Upper lobe of left lung (tissue), 6 donors: ENCODE measurements at places on chromosomes 2 and 18. TPM values are rescaled to one million over a fixed set of nuclear protein-coding genes. Genes with fewer than 3 reads are reported as not detected.

DNA sequence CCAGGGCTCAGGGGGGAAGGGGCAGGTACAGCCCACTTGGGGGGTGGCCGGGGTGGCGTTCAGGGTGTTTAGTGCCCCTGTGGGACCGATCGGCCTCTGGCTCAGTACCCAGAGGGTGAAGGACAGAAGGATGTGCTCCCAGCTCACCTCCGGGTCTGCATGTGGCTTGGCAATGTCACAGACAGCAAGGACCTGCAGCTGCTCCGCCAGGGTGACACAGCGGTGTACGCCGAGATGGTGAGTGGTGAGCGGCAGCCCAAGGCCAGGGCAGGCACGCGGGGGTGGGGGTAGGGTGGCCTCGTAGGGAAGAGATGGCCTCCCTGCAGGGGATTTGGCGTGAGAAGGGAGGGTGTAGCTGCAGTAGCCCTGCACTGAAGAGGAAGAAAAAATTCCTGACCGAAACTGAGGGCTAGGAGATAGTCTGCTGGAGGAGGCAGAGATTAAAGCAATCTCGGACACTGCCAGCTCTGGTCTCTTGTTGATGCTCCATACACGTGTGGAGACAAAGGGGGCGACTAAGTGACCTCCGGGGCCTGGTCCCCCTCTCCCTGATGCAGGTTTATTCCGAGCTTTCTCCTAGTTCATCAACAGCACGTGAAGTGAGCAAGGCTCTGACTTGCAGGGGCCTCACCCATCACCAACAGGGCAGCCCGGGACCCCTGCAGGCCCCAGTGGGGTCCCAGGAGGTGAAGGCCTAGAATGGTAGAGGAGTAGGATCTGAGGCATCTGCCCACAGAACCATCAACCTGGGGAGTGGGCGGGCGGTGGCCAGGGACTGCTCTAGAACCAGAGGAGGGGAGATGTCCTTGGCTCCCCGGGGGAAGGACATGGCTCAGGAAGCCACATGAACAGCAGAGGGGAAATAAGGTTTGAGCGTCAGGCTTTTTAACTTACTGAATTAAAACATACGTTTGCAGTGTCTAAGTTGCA is 45.4 kb downstream of the FER1L5 start:
- H3K4me1 ChIP-seq = peaks cover 3% of the 10 kb centered on the region
- H3K27me3 ChIP-seq = no peaks in the 10 kb centered on the region
- no peak for DNase-seq
- H3K27ac ChIP-seq = no peak overlapping the region
- no peak overlapping the region for H3K4me3 ChIP-seq

DNA sequence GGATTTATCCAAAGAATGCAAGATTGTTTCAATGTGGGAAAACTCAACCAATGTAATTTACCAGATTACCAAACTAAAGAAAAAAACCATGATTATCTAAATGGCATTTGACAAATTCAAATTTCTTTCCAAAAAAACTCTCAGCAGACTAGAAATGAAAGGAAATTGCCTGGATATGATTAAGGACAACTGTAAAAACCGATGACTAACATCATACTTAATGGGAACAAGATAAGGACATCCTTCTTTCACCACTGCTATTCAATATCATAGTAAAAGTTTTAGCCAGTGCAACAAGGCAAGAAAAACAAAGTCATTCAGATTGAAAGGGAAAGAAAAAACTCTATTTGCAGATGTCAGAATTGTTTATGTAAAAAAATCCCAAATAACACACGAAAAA is 4.4 kb upstream of the CCDC150 start:
- H3K36me3 ChIP-seq = no peaks in the 10 kb centered on the region
- peaks cover 4% of the 10 kb centered on the region for H3K4me1 ChIP-seq
- DNase-seq = no peak
- no peaks in the 10 kb centered on the region for H3K27me3 ChIP-seq
- H3K27ac ChIP-seq = no peak overlapping the region
- H3K4me3 ChIP-seq = no peak overlapping the region

- no peaks in the 10 kb centered on the region for H3K36me3 ChIP-seq
- no peak overlapping the region for H3K4me3 ChIP-seq
- peak overlapping the region; percentile 2 for H3K27ac ChIP-seq
- peaks cover 32% of the 10 kb centered on the region for H3K4me1 ChIP-seq
- DNase-seq = no peak
- H3K27me3 ChIP-seq = no peaks in the 10 kb centered on the region
These were observed 34.9 kb downstream of the SPATS2L start for GRCh38 chr2:200341376-200341775.

- no peaks in the 10 kb centered on the region for H3K36me3 ChIP-seq
- H3K27ac ChIP-seq = peak overlapping the region; percentile 39
- H3K27me3 ChIP-seq = no peaks in the 10 kb centered on the region
- H3K4me1 ChIP-seq = peaks cover 26% of the 10 kb centered on the region
These were observed 41.2 kb downstream of the RPL37A start for GRCh38 chr2:216539791-216540241.

DNA sequence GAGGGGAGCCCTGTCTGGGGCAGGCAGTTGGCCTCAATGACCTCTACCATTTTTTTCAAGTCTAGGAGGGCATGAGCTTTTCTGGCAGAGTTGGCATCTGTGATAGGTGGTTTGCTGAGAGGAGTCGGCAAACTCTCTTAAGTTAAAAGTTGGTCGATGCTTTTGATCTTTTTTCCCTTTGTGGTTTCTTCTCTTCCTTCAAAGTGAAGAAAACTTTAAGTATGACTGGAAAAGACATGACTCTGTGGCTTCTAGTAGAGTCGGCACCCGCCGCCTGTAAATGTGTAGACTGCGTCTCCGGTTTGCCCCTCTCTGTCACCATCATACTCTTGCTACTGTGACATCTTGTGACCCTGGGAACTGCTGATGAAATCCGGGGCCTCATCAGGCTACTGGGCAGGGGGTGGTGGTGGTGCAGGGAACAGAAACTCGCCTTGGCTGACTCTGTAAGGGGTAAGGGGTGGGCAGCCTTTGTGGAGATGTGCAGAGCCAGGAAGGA is 21.1 kb downstream of the INPP5D start:
- H3K4me3 ChIP-seq = no peak overlapping the region
- H3K27me3 ChIP-seq = no peaks in the 10 kb centered on the region
- H3K36me3 ChIP-seq = no peaks in the 10 kb centered on the region
- DNase-seq = no peak

GRCh38 chr18:28494151-28494550 is 317.2 kb upstream of the CDH2 start:
- H3K27me3 ChIP-seq = no peaks in the 10 kb centered on the region
- no peak for DNase-seq
- no peak overlapping the region for H3K4me3 ChIP-seq
- H3K36me3 ChIP-seq = no peaks in the 10 kb centered on the region

GRCh38 chr2:43018179-43019024 is 208.0 kb downstream of the ZFP36L2 start:
- peak; percentile 94 for DNase-seq
- no peaks in the 10 kb centered on the region for H3K36me3 ChIP-seq
- no peak overlapping the region for H3K4me3 ChIP-seq
- H3K27ac ChIP-seq = peak overlapping the region; percentile 10
- H3K4me1 ChIP-seq = peaks cover 27% of the 10 kb centered on the region
- H3K27me3 ChIP-seq = no peaks in the 10 kb centered on the region

DNA sequence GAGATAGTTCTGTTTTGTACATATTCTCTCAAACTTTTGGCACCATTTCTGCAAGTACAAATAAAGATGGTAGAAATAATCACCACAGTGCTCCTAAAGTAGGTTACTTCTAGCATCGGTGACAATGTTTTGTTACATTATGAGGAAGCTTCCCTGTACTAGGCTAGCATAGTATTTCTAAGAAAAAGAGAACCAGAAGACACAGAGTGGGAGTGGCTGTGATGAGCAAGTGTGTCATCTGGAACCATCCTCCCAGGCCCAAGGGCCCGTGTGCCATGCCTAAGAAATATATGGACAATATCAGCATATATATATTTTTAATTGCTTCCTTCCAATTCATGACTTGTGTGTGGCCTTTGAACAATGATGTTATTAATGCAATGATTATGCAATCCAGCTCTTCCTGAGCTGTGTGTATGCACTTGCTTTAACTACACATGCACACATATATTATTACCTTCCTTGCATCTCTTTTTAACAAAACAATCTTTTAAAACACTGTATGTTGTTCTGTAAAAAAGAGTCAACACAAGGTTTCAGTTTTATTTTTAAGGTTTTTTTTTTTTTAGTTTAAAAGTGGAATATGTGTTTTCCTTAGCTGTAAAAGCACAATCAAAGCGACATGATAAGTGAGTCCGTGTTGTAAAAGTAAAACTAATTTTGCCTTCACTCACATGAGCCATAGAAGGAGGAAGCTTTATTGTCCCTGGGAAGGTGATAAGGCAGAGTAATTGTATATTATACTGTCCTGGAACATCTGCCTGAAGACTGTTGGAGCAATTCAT is 303.9 kb downstream of the ZNF407 start:
- H3K4me3 ChIP-seq = no peak overlapping the region
- H3K4me1 ChIP-seq = no peaks in the 10 kb centered on the region
- no peak for DNase-seq
- no peak overlapping the region for H3K27ac ChIP-seq

DNA sequence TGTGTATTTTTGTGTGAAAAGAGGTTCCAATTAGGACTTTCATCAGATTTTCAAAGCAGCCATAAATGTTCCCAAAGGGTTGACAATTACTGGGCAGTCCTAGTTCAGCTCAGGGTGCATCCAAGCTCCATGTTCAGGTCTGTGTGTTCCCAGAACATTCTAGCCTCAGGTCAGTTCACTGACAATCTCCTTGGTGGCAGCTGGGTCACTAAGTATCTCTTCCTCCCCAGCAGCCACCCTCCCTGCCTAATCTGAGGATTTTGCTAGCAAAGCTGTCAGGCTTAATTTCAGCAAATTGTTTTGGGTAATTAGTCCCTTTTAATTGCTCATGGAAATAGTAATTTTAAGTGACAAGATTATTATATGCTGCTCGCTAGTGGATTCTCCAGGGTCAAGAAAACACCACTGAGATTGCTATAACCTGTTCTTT is 29.8 kb downstream of the UPP2 start:
- no peak overlapping the region for H3K27ac ChIP-seq
- no peaks in the 10 kb centered on the region for H3K27me3 ChIP-seq
- H3K36me3 ChIP-seq = no peaks in the 10 kb centered on the region
- DNase-seq = no peak
- H3K4me3 ChIP-seq = no peak overlapping the region

DNA sequence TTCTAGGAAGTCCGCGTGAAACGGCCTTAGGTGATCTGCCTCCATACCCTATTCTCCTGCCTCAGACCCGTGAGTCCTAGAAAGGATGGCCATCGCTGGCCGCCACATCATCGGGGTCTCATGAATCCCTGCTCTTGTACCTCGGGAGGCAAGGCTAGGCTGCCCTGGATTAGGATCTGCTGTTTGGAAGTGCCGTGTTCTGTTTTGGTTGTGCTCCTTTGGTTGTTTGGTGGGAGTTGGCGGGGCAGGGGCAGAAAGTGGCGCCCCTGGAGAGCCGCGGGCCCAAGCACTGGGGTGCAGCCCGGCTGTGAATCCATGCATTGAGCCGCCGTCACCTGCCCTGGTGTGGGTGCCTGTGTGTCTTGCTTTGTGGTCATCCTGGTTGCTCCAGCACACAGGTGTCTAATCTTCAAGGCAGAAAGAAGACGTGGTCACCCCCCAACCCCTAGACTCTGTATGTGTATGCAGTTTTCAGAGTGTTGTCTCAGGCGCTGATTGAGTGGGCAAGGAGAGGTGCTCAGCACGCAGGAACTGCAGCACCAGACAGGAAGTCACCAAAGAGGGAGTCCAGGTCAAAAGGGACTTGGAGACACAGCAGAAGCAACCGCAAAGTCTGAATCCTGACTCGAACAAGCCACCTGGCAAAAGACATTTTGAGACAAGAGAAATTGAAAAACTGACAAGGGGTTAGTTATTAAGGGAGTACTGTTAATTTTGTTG is 80.0 kb upstream of the LDLRAD4 start:
- H3K27me3 ChIP-seq = peaks cover 11% of the 10 kb centered on the region
- H3K4me3 ChIP-seq = no peak overlapping the region

- H3K27me3 ChIP-seq = no peaks in the 10 kb centered on the region
- no peak for DNase-seq
- H3K27ac ChIP-seq = no peak overlapping the region
- no peak overlapping the region for H3K4me3 ChIP-seq
- no peaks in the 10 kb centered on the region for H3K36me3 ChIP-seq
These were observed 23.5 kb downstream of the IRS1 start for GRCh38 chr2:226776104-226776503.

The STARD6 gene
- total RNA-seq = not detected

The LBX2 gene
- total RNA-seq = 1.6 TPM

The ALLC gene
- not detected for total RNA-seq

The SALL3 gene
- total RNA-seq = not detected

The GALR1 gene
- total RNA-seq = not detected
